Stimulated activated naive CD4-positive, alpha-beta T cell (primary cell): ENCODE measurements at places on chromosomes 16 and 17.

GRCh38 chr17:17041018-17041521, 1.2 kb upstream of the MPRIP start:
- no peak for DNase-seq

- DNase-seq, result no peak
Measured at GRCh38 chr17:50283246-50283645, 9.0 kb downstream of the TMEM92 start.

- DNase-seq, result no peak
Measured at GRCh38 chr17:59845595-59846393, 46.9 kb downstream of the TUBD1 start.

DNA sequence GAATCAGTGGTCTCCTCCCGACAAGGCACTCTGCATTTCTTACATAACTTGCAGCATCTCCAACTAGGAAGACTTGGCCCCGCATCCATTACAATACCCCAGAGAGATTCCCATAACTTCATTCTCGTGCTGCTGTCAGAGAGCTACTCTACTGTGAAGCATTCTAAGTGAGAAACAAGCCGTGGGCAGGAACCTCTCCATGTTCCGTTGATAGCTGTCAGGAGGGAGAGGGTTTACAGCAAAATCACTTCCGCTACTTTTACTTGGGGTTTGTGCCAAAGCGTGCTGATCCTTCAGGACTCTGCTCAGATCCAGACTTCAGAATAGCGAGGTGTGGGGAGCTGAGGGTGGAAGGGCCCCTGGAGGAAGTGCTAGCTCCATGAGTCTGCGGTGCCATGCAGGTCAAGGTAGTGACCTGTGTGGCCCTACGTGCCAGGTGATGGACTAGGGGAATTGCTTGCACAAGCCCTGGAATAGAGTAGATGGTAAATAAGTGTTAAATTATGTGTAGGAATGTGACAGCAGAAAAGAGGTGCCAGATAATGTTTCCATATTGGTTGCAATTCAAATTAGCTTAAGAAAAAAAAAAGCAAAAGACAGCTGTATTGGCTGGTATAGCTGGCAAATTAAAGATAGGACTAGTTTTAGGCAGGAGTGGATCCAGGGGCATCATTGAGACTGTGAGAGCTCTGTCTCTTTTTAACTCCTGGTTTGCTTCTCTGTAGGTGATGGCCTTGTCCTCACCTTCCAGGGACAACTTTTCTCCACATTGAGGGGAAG, 358.5 kb upstream of the ERCC4 start:
- no peak for DNase-seq

GRCh38 chr16:2384426-2384825, 43.9 kb upstream of the ABCA3 start:
- DNase-seq, result no peak
